Stimulated activated CD8-positive, alpha-beta memory T cell treated with anti-CD3 and anti-CD28 coated beads, Interleukin-7, amount 100 ng/mL, for 24 hours (primary cell): ENCODE measurements at places on chromosomes 13 and 19.

DNA sequence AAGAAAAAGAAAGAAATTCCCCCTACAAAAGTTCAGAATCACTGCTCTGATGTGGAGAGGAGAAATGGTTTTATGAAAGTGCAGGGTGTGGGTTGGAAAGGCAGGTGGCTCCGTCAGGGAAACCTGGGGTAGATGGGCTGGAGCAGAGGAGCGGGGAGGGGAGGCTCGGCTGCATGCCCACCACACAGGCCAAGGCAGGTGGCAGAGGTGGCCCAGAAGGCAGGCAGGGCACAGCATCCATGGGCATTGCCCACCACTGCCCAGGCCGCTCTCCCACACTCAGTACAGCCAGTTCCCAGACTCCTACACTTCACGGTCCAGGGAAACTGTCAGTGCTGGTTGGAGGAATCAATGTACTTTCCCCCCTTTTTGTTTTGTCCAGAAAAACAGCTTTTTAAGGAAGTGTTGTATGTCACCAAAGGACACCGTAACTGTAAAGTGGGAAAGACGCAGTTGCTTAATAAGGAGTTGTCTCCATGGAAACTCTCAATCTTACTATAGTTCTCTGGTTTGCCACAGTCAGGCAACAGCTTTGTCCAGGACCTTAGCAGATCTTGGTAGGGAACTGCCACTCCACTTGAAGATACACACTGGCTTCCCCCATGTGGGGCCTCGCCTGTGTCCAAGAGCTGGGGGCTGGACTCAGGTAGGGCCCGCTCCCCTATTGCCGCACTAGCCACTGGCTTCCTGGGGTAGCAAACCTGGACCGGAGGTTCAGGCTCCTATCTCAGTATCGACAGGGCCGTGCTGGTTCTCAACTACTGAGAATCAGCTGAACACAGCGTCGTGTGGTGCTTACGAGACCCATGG, 82.9 kb downstream of the RAB20 start:
- no peak for DNase-seq

DNA sequence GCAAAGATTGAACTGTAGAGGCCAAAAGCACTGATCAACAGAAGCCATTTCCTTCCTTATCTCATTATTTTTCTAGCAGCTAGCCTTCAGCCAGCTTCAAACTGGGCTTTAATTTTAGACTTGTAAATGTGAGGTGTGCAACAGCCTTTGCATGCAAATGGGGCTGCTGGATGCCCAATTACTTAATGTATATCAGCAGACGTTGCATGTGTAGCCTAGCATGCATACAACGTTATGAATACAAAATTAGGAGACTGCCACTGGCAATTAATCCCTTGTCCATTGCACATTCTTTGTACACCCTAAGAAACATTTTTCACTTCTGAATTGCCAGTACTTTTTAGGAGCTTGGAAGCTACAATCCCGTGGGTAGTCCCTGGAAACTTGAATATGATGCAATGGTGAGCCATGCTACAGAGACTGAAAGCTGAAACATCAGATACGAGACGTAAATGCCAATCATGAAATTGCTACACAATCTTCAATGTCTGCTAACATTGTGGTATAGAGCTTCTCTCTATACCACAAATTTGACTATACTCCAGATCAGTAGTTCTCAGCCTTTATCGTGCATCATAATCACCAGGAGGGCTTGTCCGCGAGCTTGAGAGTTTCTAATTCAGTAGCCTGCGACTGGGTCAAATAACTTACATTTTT, 20.2 kb downstream of the EPSTI1 start:
- DNase-seq, result no peak

DNA sequence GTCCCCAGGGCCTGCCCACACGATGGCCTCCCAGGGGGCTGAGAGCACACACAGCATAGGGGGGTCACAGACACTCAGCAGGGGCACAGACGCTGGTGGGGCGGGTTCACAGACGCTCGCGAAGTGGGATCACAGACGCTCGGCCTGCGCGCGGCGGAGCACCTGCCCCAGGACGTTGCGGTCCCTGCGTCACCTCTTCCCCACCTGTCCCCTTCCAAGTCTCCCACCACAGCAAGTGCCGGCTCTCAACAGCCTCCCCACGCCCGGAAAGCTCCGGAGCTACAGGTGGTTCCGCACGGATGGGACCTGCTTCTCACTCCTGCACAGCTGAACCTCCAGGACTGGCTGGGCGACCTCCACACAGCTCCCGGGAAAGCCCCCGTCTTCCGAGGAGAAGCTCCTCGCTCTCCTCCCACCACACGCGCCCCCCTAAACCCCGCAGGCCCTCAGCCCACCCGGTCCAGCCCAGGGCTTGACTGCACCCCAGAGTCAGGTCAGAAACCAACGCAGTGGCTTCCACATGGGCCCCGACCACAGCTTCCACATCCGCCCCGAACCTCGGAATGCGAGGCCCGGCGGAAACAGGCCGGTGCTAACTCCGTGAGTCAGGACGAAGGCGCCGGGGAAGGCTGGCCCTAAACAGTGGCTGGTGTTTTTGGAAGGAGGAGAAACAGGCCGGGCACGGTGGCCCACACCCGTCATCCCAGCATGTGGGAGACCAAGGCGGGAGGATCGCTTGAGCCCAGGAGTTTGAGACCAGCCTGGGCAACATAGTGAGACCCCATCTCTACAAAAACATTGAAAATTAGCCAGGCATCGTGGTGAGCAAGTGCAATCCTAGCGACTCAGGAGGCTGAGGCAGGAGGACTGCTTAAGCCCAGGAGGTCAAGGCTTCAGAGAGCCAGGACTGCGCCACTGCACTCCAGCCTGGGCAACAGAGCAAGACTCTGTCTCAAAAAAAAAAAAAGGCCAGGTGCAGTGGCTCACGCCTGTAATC, 16.5 kb downstream of the BTBD2 start:
- DNase-seq, result no peak

DNA sequence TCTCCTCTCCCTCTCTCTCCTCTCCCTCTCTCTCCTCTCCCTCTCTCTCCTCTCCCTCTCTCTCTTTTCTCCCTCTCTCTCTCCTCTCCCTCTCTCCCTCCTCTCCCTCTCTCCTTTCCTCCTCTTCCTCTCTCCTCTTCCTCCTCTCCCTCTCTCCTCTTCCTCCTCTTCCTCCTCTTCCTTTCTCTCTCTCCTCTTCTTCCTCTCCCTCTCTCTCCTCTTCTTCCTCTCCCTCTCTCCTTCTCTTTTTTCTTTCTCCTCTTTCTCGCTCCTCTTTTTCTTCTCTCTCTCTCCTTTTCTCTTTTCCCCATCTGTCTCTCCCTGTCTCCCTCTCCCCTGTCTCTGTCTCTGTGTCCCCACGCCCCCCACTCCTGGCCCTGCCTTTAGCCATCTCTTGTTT, 136.7 kb downstream of the GGACT start:
- DNase-seq, result no peak

GRCh38 chr13:60311527-60311926, 85.5 kb upstream of the TDRD3 start:
- DNase-seq, result no peak

GRCh38 chr13:95385798-95386197, 84.5 kb upstream of the ABCC4 start:
- DNase-seq, result no peak

GRCh38 chr13:41700790-41701310, 243.5 kb downstream of the RGCC start:
- no peak for DNase-seq

- no peak for DNase-seq
Measured at GRCh38 chr13:34733721-34734120, 208.3 kb upstream of the NBEA start.

- peak; percentile 90 for DNase-seq
Measured at GRCh38 chr19:18450931-18451836, 13.3 kb upstream of the ISYNA1 start.

DNA sequence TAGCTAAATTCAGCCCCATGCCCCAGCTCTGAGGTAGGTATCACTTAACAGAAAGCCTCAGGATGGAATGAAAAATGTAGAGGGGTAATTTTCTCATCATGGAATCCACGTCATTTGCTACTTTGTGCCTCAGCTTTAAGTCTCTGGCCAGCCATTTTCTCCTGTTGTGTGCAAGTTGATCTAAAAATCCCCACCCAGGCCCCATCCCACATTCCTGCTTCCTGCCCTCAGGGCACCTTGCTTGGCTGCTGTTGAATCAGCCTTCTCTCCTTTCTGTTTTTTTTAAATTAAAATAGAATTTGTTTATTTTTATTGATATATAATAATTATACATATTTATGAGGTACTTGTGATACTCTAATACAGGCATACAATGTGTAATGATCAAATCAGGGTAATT, 179.9 kb upstream of the TSHZ3 start:
- DNase-seq, result no peak

GRCh38 chr13:112772539-112772909, 82.7 kb downstream of the ATP11A start:
- no peak for DNase-seq

DNA sequence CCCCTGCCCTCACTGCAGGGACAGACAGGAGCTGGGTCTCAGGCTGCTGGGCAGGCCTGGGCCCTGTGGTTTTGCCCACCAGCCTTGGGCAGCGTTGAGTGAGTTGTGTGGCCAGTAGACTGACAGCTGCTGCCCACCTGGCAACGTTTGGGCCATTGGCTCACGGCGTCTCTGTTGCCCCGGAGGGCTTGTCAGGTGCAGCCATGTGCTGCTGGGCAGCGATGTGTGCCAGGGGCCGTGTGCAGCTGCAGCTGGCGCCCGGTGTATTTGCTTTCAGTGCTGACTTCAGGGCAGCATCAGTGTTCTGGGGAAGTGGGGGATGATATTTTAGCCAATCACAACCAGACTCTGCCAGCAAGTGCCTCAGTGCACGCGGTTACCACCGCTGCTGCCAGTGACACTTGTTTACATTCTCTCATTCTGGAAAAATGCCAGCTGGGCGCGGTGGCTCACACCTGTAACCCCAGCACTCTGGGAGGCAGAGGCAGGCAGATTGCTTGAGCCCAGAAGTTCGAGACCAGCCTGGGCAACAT, 10.6 kb downstream of the FZR1 start:
- no peak for DNase-seq

DNA sequence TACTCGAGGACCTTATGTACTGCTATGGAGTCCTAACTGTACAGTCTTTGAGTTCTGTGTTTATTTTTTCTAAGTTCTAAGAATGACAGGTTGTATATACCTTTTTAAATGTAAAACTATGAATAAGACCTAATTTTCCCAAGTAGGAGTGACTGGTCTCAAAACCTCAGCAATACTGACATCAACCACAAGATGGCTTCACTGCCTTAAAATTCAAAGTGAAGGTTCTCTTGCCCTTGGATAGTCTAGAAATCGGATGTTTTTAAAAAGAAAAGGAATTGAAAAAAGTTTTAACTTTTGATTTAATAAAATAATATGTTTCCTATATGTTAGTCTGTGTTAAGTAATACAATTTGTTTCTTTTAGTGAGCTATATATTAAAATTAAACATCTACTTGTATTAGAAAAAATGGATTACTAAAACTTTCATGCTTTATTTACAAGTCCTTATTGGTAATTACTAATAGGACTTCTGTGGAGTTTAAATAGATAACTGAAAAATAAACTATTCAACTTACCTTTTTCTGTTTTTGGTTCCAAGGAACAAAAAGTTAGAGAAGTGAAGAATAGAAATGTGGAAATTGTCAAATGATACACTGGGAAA, 52.0 kb downstream of the TDRD3 start:
- no peak for DNase-seq

- DNase-seq, result peak; percentile 2
Measured at GRCh38 chr19:6161271-6161850, 25.9 kb downstream of the ACSBG2 start.

DNA sequence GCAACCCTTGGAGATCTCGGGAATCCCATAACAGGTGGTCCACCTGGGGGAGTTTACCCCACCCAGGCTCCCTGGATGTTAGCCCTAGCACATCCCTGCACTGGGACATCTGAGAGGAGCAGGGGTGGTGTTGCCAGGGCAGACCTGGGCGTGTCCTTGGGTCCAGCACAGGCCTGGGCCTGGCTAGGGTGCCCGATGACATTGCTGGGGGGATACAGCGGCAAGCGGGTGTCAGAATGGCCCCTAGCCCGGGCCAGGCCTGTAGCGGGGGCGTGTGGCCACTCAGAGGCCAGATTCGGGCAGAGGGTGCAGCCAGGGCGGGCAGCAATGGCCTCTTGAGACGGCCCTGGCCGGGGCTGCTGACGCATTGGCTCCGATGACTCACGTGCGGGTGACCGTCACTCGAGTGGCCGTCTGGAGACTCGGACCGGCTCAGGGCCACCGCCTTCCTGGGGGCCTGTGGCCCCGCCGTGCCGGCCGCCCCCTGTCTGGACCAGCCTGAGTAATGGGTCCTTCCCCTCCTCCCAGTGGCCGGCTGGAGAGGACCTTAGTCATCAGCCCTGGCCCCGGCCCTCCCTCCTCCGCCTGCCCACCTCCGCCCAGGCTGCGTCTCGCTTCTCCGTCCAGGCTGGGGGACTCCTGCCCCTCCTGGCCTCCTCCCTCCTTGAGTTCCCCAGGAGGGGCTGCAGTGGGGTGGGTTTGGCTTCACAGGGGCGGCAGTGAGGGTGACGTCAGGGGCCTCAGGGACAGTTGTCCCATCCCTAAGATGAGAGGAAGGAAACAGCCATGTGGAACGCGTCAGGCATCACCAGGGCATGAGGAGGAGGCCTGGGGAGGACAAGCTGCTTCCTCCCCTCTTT, 23.2 kb upstream of the CRTC1 start:
- DNase-seq, result no peak

- no peak for DNase-seq
Measured at GRCh38 chr19:49116544-49116943, 2.4 kb downstream of the LIN7B start.

GRCh38 chr13:39909634-39910033, 254.2 kb downstream of the COG6 start:
- no peak for DNase-seq

DNA sequence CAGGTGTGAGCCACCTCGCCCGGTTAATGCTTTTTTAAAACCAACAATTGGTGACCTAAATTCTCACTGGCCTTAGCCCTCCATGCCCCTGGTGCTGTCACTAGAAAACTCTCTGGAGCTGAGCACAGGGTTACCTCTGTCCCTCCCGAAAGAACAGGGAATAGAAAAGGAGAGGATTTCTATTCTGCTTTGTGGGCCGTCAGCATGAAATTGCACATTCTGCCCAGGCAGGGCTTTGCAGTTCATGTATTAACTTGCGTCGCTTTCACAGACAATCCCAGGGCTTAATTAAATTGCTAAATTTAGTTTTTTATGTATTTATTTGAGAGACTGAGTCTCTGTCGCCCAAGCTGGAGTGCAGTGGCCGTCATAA, 583 bp upstream of the ZNF480 start:
- no peak for DNase-seq

DNA sequence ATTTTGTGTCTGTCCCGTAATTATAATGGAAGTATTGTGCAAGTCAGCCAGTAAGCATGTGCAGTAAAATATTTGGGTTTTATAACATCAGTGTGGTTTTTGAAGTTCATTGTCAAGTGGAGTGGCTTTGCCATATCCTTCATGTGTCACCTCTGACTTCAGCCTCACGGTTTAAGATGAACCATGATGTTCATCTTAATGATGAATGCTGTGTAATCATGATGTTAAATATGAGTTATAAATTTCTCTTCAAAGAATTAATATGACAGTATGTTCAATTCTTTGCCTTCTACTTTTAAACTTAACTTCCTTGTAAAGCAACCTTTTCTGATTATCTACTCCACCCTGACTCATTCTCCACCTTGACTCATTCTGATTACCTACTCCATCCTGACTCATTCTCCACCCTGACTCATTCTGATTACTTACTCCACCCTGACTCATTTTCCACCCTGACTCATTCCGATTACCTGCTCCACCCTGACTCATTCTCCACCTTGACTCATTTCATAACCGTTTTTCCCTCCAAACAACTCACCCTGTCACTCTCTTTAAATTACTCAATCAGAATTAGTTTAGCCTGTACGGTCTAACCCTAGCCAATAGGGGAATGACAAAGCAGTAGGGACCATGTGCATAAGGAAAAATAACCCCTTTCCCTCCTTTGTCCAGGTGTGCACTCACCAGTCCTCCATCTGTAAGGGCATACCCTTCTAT, 50.3 kb upstream of the ANKRD10 start:
- DNase-seq, result no peak
